ENCODE measurements at places on chromosomes 1 and 21.

- no peaks in the 10 kb centered on the region for H3K36me3 ChIP-seq
- DNase-seq, result no peak
- no peak overlapping the region for H3K27ac ChIP-seq
- peak overlapping the region; percentile 61 for H3K4me3 ChIP-seq
- peaks cover 6% of the 10 kb centered on the region for H3K27me3 ChIP-seq
- H3K4me1 ChIP-seq, result no peaks in the 10 kb centered on the region
Measured at GRCh38 chr1:228977307-228977706, 242.0 kb downstream of the RHOU start.

DNA sequence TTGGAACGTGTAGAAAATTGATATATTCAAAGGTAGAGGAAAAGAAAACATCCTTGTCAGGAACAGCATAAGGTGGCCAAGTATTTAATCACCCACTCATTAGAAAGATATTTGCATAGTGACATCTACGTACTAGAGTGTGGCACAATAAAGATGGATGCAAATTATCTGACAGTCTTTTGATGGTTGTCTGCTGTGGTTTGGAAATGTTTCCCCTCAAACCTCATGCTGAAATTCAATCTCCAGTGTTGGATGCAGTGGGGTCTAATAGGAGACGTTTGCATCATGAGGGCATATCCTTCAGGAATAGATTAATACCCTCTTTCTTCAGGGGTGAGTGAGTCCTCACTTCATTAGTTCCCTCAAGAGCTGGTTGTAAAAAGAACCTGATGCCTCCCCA, 34.1 kb upstream of the RUNX1 start:
- peaks cover 5% of the 10 kb centered on the region for H3K36me3 ChIP-seq
- no peaks in the 10 kb centered on the region for H3K4me1 ChIP-seq
- H3K4me3 ChIP-seq, result no peak overlapping the region
- DNase-seq, result no peak

GRCh38 chr1:59669752-59670312, 144.9 kb upstream of the HOOK1 start:
- no peaks in the 10 kb centered on the region for H3K4me1 ChIP-seq
- no peak overlapping the region for H3K27ac ChIP-seq
- no peaks in the 10 kb centered on the region for H3K27me3 ChIP-seq
- H3K36me3 ChIP-seq, result peaks cover 9% of the 10 kb centered on the region
- no peak for DNase-seq

DNA sequence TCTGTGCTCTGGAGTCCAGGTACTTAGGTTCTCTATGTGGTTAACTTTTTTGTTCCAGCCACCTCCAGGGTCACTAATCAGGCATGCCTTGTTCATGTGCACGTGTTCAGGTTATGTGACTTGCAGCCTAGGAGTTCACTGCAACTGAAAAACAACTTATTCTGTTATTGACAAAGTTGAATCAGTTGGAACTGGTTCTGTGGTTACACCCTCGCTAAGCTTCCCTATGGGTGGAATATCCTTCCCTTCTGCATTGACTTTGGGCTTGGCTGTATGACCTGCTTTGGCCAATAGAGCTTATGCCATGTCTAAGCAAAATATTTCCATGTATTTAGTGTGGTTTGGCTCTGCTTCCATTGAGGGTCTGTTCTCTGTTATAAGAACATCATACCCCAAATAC, 66.0 kb upstream of the DNAH14 start:
- no peak overlapping the region for H3K27ac ChIP-seq
- H3K4me3 ChIP-seq, result no peak overlapping the region
- no peaks in the 10 kb centered on the region for H3K4me1 ChIP-seq

DNA sequence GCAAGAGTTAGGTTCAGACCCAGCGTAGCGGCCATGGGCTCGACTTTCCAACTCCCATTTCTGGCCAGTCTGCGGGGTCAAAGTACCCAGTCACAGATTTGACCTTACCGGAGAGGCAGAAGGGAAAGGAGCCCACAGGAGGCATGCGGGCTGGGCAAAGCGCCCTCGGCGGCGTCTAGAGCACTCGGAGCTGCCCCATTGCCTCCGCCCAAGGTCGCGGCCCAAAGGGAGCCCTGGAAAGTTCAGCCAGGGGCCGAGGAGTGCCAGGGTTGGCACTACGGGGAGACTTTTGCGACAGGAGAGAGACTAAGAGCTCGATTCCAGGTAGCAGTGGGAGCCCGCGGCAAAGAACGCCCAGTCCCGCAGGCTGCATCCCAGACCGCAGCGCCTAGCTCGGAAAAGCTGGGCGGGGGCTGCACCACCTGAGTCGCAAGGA, 896 bp downstream of the KANK4 start:
- no peak overlapping the region for H3K27ac ChIP-seq
- peaks cover 56% of the 10 kb centered on the region for H3K27me3 ChIP-seq
- H3K4me3 ChIP-seq, result no peak overlapping the region
- H3K36me3 ChIP-seq, result no peaks in the 10 kb centered on the region
- no peaks in the 10 kb centered on the region for H3K4me1 ChIP-seq

DNA sequence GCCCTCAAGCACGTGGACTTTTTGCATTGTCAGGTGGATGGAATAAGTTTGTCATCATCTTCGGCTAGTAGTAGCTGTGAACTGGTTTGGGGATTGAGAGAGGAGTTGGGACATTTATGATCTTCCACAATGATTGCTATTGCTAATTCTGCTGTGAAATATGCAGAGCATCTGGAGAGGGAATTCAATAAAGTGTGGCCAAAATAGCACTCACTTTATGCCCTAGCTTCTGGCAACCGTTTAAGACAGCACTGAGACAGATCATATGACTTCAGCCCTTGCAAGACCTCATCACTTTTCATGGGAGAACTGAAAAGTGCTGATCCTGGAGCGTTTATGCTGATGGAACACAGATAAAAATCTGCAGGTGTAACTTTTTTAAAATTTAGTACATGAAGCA, 360.8 kb downstream of the GPATCH2 start:
- no peaks in the 10 kb centered on the region for H3K36me3 ChIP-seq
- H3K4me1 ChIP-seq, result no peaks in the 10 kb centered on the region
- no peaks in the 10 kb centered on the region for H3K27me3 ChIP-seq
- H3K27ac ChIP-seq, result no peak overlapping the region
- no peak overlapping the region for H3K4me3 ChIP-seq

GRCh38 chr1:111618081-111618480, 1.5 kb upstream of the RAP1A start:
- H3K27me3 ChIP-seq, result no peaks in the 10 kb centered on the region
- peak overlapping the region; percentile 21 for H3K4me3 ChIP-seq
- no peak for DNase-seq
- H3K4me1 ChIP-seq, result peaks cover 75% of the 10 kb centered on the region
- no peaks in the 10 kb centered on the region for H3K36me3 ChIP-seq
- H3K27ac ChIP-seq, result peak overlapping the region; percentile 71

GRCh38 chr1:2288311-2288710, 60.2 kb downstream of the SKI start:
- no peak overlapping the region for H3K27ac ChIP-seq
- H3K4me1 ChIP-seq, result peaks cover 61% of the 10 kb centered on the region
- H3K27me3 ChIP-seq, result no peaks in the 10 kb centered on the region
- H3K36me3 ChIP-seq, result no peaks in the 10 kb centered on the region
- DNase-seq, result no peak

GRCh38 chr1:169466259-169467230, 19.2 kb downstream of the SLC19A2 start:
- H3K27me3 ChIP-seq, result peaks cover under 1% of the 10 kb centered on the region
- H3K4me1 ChIP-seq, result no peaks in the 10 kb centered on the region

DNA sequence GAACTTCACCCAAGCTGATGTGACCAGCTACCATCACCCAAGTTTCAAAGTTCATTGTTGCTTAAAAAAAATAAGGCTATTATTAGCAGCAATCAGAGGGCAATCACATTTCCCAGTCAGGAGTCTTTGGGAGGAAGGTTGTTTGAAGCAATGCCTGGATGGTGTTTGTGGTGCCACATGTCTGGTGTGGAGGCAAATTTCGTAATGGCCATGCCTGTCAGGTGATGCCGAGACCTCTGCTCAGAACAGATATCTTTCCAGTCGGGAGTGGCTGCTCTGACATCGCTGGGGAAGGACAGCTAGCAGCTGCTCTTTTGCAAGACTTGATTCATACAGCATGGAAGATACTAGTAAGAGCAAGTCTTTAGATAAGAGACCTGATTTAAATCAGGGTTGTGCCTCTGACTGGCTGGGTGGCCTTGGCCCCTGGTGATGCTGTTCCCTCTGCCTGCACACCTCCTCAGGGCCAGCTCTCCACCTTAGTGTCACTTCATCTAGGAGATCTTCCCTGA, 187.8 kb upstream of the JUN start:
- H3K27ac ChIP-seq, result no peak overlapping the region
- H3K36me3 ChIP-seq, result no peaks in the 10 kb centered on the region
- no peaks in the 10 kb centered on the region for H3K27me3 ChIP-seq
- DNase-seq, result no peak

- H3K27me3 ChIP-seq, result no peaks in the 10 kb centered on the region
- no peaks in the 10 kb centered on the region for H3K4me1 ChIP-seq
- no peak for DNase-seq
- peaks cover 3% of the 10 kb centered on the region for H3K36me3 ChIP-seq
- no peak overlapping the region for H3K27ac ChIP-seq
Measured at GRCh38 chr21:39111931-39112550, 71.2 kb downstream of the PSMG1 start.

DNA sequence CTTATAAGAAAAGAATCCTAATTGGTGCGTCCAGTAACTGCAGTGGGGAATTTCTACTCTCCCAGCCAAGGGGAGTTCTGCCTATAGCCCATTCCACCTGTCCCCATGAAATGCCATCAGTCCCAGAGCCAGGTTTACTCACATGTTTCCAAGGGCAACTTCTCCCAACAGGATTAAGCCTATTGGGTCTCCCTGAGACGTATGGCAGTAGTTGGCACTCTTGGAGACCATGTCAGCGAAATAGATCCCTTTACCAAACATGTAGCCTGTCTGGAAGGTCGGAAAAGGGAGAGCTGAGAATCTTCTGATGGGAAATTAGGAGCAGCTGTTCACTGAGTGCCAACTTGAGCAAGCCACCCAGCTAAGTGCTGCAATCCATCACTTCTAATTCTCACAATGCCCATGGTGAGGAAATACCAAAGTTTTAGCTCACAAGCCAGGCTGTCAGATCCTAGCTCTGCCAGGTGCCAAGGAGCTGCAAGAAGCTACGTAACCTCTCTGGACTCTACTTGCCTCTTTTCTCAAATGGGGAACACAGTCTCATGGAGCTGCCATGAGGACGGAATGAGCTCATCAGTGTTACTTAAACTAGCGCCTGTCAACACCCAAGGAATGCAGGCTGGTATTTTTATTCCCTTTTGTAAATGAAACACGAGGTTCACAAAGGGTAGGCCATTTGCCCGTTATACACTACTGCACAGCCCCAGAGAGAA, 43.9 kb downstream of the PARP1 start:
- no peak overlapping the region for H3K4me3 ChIP-seq
- DNase-seq, result no peak
- peaks cover 16% of the 10 kb centered on the region for H3K4me1 ChIP-seq
- peaks cover 16% of the 10 kb centered on the region for H3K36me3 ChIP-seq
- H3K27ac ChIP-seq, result no peak overlapping the region

- no peak overlapping the region for H3K4me3 ChIP-seq
- H3K27ac ChIP-seq, result no peak overlapping the region
- peaks cover 8% of the 10 kb centered on the region for H3K27me3 ChIP-seq
- DNase-seq, result no peak
- no peaks in the 10 kb centered on the region for H3K36me3 ChIP-seq
Measured at GRCh38 chr21:38266732-38267131, 9.9 kb downstream of the KCNJ15 start.

DNA sequence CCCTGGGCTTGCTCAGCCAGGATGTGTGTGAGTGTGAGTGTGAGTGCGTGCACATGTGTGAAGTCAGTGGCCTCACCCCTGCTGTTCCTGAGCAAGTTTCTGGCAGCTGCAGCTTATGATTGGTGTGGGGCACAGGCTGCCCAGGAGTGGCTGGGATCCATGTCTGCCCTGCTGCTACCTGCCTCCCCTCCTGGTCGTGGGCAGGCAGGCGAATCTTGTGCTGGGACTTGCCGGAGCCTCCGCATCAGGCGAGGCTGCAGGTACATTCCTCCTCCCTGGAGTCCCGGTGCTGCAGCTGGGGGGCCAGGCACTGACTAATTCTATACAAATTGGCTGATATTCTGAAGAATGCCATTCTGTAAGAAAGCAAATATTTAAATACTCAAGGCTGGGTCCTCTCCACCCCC, 85.6 kb upstream of the WNT4 start:
- DNase-seq, result no peak
- H3K4me3 ChIP-seq, result no peak overlapping the region
- H3K27me3 ChIP-seq, result peaks cover 25% of the 10 kb centered on the region
- no peaks in the 10 kb centered on the region for H3K36me3 ChIP-seq
- H3K4me1 ChIP-seq, result no peaks in the 10 kb centered on the region
- no peak overlapping the region for H3K27ac ChIP-seq

- no peak overlapping the region for H3K27ac ChIP-seq
- no peaks in the 10 kb centered on the region for H3K36me3 ChIP-seq
- H3K4me1 ChIP-seq, result no peaks in the 10 kb centered on the region
- DNase-seq, result no peak
Measured at GRCh38 chr21:40699366-40699765, 147.6 kb downstream of the DSCAM start.

DNA sequence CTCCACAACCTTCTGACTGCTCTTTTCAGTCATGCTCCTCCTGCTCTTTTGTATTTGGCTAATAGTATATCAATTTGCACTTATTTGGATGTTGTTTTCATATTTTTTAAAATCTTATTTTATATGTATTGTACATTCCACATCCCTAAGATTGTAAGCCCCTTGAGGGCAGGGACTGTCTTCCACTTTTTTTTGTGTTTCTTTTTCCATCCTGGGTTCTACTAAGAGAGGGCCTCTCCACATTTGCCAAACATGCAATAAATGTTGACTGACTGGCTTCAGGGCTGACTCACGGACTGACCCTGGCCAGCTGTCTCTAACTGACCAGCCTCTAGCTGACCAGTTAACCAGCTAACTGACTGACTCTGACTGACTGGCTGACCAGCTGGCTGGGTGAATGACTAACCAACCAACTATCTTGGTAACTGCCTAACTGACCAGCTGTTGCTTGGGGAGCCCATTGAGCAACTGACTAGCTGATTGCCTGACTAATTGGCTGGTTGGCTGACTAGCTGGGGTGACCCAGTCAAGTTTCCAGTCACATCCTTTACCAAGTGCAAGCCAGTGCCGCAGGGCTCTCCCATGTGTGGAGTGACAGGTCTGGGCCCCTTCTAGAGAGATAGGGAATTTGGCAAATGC, 16.1 kb downstream of the CSF1 start:
- H3K27me3 ChIP-seq, result peaks cover 34% of the 10 kb centered on the region
- DNase-seq, result no peak
- no peaks in the 10 kb centered on the region for H3K36me3 ChIP-seq
- H3K27ac ChIP-seq, result no peak overlapping the region

DNA sequence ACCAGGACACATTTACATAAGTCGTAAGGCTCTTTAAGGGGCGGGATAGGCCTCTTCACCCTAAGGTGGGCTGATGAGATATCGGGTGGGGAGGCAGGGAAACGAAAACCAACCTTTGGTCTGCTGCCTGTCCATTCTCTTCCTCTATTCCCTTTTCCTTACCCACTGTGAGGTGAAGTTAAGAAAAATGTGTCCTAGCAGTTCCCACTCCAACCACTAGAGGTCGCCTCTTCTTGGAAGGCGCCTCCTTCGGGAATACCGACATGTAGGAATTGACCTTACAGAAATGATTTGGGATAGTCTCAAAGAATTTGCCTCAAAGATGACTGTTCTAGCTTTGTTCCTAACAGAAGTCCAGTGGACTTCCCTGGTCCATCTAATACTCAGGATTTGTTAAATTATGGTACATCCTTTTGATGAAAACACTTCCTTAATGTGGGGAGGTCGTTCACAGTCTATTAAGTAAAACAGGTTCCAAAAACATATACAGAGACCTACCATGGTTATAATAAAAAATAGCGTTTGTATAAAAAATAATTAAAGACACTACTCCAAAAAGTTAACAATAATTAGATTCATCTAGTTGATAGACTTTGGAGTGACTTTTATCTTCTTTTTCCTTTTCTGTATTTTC, 14.1 kb downstream of the AZIN2 start:
- H3K27ac ChIP-seq, result no peak overlapping the region
- no peaks in the 10 kb centered on the region for H3K36me3 ChIP-seq
